ENCODE measurements at places on chromosomes 7 and 10.

DNA sequence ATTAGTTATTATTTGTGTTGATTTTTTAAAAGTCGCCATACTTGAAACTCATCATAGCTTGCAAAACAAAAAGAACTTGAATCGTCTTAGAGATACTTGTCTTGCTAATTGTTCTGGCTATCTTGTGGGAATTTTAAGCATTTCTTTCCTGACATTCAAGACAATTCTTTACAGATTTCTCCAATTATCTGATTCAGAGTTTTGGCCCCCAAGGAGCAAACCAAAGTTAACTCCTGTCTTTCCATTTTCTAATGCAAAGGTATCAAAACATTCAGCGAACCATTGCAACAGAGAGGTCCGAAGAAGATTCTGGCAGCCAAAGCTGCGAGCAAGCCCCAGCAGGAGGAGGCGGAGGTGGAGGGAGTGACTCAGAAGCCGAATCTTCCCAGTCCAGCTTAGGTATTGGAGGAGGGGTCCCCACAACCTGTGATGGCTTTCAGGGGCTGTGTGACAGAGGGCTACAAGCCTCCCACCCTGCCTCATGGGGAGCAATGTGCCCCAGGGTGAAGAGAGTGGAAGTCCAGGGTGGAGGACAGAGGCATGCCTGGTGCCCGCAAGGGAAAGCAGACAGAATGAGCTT is 119.4 kb upstream of the STK17A start:
- no peak for DNase-seq

DNA sequence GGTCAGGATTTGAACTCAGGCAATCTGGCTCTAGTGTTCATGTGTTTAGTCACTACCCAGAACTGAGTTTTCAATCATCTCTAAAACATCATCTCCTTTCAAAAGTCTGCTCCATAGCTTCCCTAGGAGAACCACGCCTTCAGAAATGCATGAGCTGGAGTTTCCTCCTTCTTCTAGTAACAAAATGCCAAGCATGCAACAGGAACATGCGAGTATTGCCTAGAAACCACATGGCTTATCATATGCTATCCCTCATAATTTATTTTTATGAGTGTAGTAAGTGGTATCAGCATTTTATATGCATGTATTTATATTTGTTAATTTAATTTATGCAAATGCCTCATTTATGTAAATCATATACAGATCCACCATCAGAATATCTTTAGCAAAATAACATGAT is 170.9 kb downstream of the RAB11FIP2 start:
- no peak for DNase-seq

- DNase-seq = no peak
These were observed 79.6 kb downstream of the OR13A1 start for GRCh38 chr10:45235798-45236220.

DNA sequence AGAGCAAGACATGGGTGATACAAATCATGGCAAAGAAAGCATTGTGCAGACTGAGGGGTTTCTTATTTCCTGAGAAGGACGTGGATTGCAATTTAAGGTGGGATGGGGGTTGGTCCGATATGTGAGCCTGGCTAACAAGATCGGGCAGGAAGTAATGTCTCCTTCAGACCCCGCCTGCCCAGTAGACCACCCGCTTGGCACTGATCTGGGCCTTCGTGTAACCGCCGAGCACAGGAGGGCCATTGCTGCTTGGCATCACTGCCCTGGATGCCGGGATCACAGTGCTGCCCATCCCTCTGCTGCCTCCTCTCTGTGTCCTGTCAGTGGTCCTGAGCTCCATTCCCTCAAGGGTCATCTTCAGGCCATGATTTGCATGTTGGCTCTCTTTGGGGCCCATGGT is 214.6 kb upstream of the ZNF32 start:
- DNase-seq = no peak

GRCh38 chr7:41103331-41103730 is 599.6 kb downstream of the INHBA start:
- peak; percentile 76 for DNase-seq

All from fibroblast of skin of scalp (primary cell).